ENCODE measurements at places on chromosomes 2 and 18. TPM values are rescaled to one million over a fixed set of nuclear protein-coding genes. Genes with fewer than 3 reads are reported as not detected.

- no peak for DNase-seq
Measured at GRCh38 chr2:120803764-120804335, 68.2 kb downstream of the GLI2 start.

DNA sequence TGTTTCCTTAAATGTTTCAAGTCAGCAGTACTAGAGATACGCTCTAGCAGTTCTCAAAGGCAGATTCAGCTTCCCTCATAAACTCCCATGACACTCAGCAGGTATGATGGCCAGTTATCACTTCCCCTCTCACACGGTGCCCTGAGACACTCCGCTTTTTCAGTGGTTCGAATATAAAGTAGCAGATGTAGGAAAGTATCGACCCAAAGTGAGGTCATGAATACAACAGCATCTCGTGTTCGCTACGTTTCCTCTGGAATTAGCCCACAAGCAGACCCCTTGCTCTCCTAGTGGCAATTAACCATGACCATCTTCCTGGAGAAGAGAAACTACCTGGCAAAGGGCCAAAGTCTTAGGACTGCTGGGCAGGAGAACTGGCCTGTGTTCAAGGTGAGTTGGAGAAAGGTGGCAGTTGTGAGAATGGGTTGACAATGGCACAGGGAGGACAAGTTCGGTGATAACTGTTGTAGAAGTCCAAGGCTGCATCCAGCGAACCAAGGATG, 9.3 kb upstream of the AGBL5 start:
- DNase-seq, result no peak

The ABCA12 gene
- not detected for total RNA-seq

The TOGARAM2 gene
- 0.13 TPM for total RNA-seq

DNA sequence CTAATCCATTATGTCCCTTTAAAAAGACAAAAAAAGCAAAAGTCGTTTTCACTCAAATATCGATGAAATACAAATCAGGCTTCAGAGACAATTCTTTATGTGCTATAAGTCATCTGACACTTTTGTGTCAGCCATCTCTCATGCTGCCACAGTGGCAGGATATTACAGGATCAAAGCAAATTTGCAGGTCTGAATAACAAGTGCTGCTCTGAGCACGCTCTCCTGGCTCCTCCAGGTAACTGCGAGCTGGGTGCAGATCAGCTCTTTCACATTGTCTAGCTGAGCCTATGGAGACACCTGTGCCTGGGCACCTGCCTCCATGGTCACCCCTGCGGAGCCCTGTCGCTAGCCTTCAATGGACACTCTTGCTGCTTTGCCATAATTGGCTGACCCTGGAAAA, 250.2 kb upstream of the RAB12 start:
- no peak for DNase-seq

The PLB1 gene
- total RNA-seq, result 0.26 TPM

GRCh38 chr2:8566774-8567468, 114.9 kb upstream of the ID2 start:
- DNase-seq, result no peak

- DNase-seq, result peak; percentile 52
Measured at GRCh38 chr2:224584111-224584784, 915 bp downstream of the CUL3 start.

The SPEG gene
- total RNA-seq, result not detected

The IL1RL2 gene
- 0.13 TPM for total RNA-seq

- no peak for DNase-seq
Measured at GRCh38 chr18:74375999-74376398, 60.4 kb downstream of the C18orf63 start.

GRCh38 chr2:28206762-28207161, 185.9 kb upstream of the FOSL2 start:
- peak; percentile 82 for DNase-seq

The SERPINB11 gene
- not detected for total RNA-seq

- DNase-seq, result no peak
Measured at GRCh38 chr18:55539240-55539639, 48.8 kb downstream of the TCF4 start.

The SOWAHC gene
- 6.0 TPM for total RNA-seq

- DNase-seq, result peak; percentile 72
Measured at GRCh38 chr18:13159579-13159978, 59.0 kb upstream of the LDLRAD4 start.
